ENCODE measurements at places on chromosomes 6 and 20.
A peak's percentile ranks its signal among the peaks of the same experiment; 100 is the strongest.

GRCh38 chr20:40797425-40797824, 108.4 kb upstream of the MAFB start:
- no peak for DNase-seq

- no peak for DNase-seq
Measured at GRCh38 chr6:147551976-147552375, 43.5 kb downstream of the SAMD5 start.

DNA sequence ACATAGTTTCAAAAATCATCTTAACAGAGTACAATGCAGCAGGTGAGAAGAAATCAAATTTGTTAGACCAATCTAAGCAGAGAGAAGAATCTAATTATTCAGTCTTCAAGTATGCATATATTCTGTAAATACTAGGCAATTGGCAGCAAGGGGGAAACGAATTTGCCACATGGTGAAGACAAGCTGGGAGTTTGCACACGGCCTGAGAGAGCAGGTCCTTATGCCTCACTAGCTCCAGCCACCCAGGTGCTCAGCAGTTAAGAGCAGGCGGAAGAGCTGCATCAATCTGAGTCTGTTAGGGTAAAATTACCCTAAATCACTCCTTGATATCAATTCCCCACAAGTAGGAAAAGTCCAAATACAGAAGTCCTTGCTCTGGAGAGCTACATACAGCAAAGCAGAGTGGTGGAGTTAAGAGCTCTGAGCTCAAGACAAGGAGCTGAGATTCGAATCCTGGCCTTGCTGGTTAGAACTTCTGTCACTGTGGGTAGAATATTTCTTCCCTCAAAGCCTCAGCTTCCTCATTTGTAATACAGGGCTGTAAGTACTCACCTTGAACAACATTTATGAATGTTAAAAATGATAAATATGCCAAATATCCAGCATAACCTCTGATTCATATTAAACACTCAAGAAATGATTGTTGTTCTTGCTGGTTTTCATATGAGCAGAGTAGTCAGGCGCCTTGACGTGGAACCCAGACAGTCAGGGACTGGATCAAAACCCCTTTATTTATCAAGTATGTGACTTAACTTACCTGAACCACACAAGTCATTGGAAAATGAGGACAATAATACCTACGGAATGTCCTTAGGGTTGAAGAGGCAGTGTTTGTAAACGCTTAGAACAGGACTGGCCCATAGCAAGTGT, 444.2 kb downstream of the CDH26 start:
- no peak for DNase-seq

DNA sequence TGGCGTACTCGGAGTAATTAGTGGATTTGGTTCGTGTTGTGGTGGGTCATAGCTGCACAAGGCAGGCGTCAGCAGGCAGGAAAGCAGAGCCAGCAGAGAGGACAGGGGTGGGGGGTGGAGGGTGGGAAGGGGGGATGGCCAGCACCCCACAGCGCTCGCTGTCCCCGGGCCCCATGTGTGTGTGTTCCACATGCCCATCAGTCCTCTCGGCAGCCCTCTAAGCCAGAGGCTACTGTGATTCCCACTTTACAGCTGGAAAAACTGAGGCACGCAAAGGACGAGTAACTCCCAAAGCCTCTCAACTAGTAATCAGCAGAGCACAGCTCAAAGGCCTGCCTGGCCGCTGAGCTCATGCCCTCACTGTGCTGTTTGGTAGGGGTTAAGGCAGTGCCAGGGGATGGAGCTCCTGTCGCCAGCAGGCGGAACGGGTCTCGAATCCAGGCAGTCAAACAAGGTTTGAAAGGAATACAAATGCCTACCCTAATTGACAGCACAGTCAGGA, 175.2 kb downstream of the ZDHHC14 start:
- no peak for DNase-seq

GRCh38 chr20:50211091-50211490, 20.5 kb downstream of the CEBPB start:
- DNase-seq = no peak

DNA sequence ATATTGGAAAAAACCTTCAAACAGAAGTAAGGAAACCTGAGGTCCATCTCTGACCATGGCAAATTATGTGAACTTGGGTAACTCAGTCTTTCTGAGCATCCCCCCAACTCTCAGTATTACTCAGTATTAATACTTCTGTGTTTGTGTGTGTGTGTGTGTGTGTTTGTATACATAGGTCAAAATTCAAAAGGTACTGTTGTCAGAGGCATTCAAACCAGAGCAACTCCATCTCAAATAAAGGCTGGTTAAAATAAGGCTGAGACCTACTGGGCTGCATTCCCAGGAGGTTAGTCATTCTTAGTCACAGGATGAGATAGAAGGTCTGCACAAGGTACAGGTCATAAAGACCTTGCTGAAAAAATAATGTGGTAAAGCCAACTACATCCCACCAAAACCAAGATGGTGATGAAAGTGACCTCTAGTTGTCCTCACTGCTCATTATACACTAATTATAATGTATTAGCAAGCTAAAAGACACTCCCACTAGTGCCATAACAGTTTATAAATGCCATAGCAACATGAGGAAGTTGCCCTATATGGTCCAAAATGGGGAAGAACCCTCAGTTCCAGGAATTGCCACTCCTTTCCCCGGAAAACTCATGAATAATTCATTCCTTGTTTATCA, 33.3 kb upstream of the SLC22A16 start:
- DNase-seq = no peak

DNA sequence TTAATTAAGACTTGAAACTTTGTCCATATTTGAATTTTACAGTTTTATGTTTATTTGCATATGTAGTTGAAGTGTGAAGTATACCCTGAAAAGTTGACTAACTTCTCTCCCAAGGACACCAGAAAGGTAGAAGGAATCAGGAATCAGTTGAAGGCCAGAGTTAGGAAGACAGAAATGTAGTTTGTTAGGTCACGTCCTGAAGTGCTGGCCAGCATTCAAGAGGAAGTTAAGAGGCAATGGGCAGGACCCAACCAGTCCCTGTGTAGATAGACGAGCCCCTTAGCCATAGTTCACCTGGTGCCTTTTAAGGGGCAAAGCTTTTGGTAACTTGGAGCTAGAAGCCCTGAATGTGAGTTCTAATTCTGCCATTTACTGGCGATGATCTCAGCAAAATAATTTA, 250.4 kb upstream of the KCNQ5 start:
- no peak for DNase-seq

GRCh38 chr6:57224769-57225515, 2.8 kb upstream of the RAB23 start:
- no peak for DNase-seq

DNA sequence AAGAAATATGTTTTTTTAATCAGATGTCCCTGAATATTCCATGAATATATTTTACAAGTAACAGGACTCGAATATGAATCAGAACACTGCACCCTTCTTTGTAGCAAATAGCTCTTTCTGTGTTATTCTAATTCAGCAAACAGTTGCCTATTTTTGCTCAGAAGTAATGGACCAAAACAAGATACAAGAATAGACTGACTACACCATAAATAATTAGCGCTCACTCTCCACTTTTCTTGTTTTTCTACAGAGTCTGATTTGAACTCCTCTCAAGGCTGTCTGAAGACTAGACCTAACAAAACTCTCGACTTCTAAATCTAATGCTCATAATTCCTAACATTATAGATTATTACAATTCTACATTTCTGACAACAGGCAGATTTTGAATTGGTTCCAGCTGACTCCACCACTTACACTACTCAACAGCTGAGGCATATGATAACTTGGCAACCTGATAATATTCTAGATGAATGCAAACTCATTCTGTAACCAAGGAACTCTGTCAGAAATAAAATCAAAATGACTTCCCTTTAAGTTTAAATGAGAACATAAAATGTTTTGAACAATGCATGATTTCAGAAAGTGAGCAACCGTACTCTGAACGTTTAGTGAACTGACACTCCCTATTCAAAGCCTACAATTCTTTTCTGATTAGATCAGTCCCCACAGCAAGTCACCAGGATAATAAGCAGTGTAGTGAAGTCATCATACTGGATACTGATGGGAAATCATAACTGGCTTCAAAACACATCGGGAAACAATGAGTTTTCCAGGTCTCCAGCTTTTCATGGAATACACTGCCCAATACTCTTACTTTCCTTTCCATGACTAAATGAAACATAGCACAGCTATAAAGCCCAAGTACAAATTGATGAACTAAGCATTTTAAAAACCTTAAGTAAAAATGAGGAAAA, 114.2 kb upstream of the BEND6 start:
- DNase-seq = no peak

GRCh38 chr20:1688886-1689538, 31.4 kb upstream of the SIRPG start:
- DNase-seq = no peak

GRCh38 chr20:4787069-4787468, 65.4 kb downstream of the PRND start:
- DNase-seq = no peak

- no peak for DNase-seq
Measured at GRCh38 chr20:48192109-48192508, 406.8 kb upstream of the SULF2 start.

DNA sequence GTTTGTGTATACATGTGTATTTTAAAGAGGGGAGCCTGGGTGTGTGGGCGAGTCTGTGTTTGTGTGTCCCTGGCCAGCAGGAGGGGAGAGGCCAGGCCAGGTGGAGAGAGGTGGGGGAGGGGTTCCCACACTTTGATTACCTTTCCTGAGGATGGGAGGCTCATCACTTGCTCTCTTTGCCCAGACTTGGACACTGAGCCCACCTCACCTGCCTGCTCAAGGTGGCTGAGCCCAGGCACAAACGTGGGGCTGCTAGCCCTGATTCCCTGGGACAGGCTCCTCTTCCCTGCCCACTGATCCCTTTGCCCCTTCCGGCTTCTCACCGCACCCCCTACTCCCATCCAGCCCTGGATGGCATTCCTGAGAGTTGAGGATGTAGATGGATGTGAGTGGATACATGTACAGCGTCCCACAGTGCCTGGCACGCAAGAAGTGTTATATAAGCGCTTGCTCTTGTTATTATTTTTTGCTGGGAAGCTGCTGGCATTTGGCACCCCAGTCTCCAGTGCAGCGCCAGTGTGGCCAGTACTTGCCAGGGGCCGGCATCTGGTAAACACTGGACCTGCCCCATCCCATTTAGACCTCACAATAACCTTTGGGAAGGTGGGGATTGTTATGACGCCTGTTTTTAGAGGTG, 2.7 kb downstream of the CEBPB start:
- no peak for DNase-seq

GRCh38 chr20:33551778-33552177, 61.9 kb downstream of the CBFA2T2 start:
- DNase-seq = no peak

DNA sequence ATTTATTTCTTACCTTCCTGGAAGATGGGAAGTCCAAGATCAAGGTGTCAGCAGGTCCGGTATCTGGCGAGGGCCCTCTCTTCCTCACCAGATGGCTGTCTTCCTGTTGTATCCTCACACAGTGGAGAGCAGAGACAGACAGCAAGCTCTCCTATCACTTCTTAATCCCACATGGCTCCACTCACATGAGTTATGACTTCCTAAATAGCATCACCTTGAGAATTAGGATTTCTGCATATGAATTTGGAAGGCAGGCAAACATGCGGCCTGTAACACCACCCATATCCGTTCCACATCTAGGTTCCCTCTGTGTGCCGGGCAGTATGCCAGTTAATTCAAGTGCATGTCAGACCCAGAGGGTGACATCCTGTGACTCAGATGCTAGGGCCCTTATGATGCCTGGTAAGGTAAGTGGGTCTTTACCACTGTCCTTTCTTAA, 2.1 kb downstream of the RAET1E start:
- DNase-seq = peak; percentile 8

DNA sequence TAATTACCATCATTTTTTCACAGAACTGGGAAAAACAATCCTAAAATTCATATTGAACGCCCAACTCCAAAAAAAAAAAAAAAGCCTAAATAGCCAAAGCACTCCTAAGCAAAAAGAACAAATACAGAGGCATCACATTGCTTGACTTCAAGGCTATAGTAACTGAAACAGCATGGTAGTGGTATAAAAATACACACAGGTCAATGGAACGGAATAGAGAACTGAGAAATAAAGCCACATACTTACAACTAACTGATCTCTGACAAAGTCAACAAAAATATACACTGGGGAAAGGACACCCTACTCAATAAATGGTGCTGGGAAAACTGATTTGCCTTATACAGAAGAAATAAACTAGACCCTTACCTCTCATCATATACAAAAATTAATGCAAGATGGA, 89.6 kb downstream of the MRAP2 start:
- no peak for DNase-seq

GRCh38 chr6:70380252-70380651, 33.1 kb upstream of the FAM135A start:
- no peak for DNase-seq

GRCh38 chr20:50110141-50111047, 2.6 kb downstream of the UBE2V1 start:
- DNase-seq = no peak

DNA sequence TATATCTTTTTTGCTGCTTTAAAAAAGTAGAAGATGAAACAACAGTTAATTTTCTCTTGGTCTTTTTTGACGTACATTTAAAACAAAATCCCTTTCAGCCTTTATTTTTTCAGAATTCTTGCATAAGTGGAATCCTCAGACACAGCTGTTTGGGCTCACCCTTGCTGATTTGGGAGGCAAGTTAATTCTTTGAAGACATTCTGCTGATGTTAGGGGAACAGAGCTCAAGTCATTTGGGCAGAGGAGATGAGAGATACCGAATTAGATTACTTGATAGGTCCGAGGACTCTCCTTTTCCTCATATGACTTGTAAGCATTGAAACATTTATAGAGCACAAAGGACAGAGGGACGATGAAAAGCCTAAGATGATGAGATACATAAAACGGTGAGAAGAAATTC, 567.9 kb upstream of the CITED2 start:
- DNase-seq = no peak

GRCh38 chr6:85641522-85641896, 1.2 kb downstream of the SYNCRIP start:
- DNase-seq = no peak

DNA sequence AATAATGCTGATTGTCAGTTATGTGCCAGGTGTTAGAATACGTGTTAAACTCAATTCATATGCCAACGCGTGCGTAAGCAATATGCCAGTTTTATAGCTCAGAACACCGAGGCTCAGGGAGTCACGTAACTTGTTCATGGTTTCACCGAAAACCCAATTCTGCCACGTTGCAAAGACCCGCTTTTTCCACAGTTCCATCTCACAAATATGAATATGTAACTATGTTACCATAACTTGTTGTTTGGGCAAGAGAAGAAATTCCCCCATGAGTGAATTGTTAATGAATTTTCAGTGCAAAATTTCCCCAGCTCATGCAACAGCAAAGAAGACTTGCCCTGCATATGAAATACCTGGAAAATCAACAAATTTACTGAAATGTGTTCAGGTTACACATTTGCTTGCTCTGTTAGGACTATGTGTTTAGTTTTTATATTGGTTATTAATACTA, 30.1 kb downstream of the SF3B5 start:
- peak; percentile 7 for DNase-seq

GRCh38 chr6:26240157-26241032, 124.6 kb upstream of the BTN3A2 start:
- no peak for DNase-seq

GRCh38 chr20:17655865-17656479, 26.1 kb downstream of the RRBP1 start:
- no peak for DNase-seq

Measured in activated T-helper 9 cell treated with anti-CD3 and anti-CD28 coated beads, Interleukin-2, amount 50 U/mL, for 16 hours (primary cell).